Activated CD4-positive, alpha-beta T cell treated with anti-CD3 and anti-CD28 coated beads, Interleukin-2, amount 10 ng/mL, durations not matched to agents 24 days and 14 days (primary cell): ENCODE measurements at places on chromosomes 2 and 18. TPM values are rescaled to one million over a fixed set of nuclear protein-coding genes. Genes with fewer than 3 reads are reported as not detected.

LINC00305 gene
- total RNA-seq: not detected in 2 replicates

TLX2 gene
- 0.54 and 0.70 TPM in 2 replicates for total RNA-seq

UGT1A10 gene
- not detected in 2 replicates for total RNA-seq

ZNF513 gene
- total RNA-seq: 11.1 and 13.5 TPM in 2 replicates

GKN1 gene
- total RNA-seq: not detected in 2 replicates

ABCB11 gene
- total RNA-seq: not detected in 2 replicates

EHD3 gene
- total RNA-seq: 1.3 and 1.5 TPM in 2 replicates

DCDC2C gene
- total RNA-seq: not detected in 2 replicates
